ENCODE measurements at places on chromosomes 1 and 21.

GRCh38 chr1:56754708-56755479 is 64.3 kb downstream of the FYB2 start:
- no peak for DNase-seq

- no peak for DNase-seq
Measured at GRCh38 chr1:211677659-211678058, 2.2 kb upstream of the NEK2 start.

GRCh38 chr1:167904652-167905130 is 9.2 kb downstream of the ADCY10 start:
- no peak for DNase-seq

GRCh38 chr1:3283849-3284248 is 170.6 kb upstream of the ARHGEF16 start:
- peak; percentile 74 for DNase-seq

GRCh38 chr1:168065506-168065905 is 71.2 kb downstream of the GPR161 start:
- DNase-seq = no peak

- peak; percentile 73 for DNase-seq
Measured at GRCh38 chr1:229848752-229849677, 218.0 kb upstream of the GALNT2 start.

- no peak for DNase-seq
Measured at GRCh38 chr1:167094690-167095089, 815 bp downstream of the STYXL2 start.

- DNase-seq = no peak
Measured at GRCh38 chr1:232568906-232569553, 60.9 kb downstream of the SIPA1L2 start.

- DNase-seq = no peak
Measured at GRCh38 chr1:8170059-8170835, 144.1 kb upstream of the ERRFI1 start.

GRCh38 chr1:205317311-205317917 is 4.1 kb downstream of the NUAK2 start:
- no peak for DNase-seq

- DNase-seq = peak; percentile 41
Measured at GRCh38 chr1:152941037-152941711, 5.8 kb upstream of the SPRR5 start.

DNA sequence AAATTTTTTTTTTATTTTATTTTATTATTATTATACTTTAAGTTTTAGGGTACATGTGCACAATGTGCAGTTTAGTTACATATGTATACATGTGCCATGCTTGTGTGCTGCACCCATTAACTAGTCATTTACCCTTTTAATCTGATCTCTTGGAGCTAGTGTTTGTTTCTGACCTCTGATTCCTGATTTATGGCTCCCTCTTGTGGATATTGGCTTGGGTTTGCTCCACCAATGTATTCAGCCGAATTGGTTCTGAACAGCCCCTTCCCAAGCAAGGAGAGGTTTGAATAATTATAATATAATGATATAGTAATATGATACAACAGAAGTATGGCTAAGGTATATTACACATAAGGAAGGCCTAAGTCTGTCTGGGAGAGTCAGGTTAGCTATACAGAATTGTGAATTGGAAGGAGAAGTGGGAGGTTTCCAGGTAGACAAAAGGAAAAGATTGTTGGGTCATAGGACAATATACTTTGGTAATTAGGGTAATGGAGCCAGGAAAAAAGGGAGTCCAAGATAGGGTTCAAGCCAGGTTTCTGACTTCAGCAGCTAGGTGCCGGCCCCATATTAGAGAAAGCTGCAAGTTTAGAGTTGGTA is 53.1 kb upstream of the HMCN1 start:
- peak; percentile 78 for DNase-seq

DNA sequence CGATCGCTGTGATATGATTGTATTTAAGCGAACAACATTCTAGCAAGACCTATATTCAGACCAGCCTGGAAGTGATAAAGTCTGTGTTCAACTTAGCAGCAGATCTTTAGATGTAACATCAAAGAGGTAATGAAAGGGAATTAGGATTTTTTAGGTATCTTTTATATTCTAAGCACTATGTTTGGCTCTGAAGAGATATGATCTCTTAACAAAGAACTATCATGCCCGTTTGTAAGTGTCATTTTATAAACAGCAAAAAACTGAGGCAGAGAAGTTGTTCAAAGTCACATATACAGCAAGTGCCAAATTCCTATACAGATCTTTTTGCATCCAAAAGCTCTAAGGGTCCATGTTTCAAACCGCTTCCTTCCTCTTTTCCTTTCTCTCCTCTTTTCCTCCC is 53.0 kb upstream of the TIAM1 start:
- DNase-seq = no peak

- no peak for DNase-seq
Measured at GRCh38 chr21:31363720-31364119, 19.7 kb upstream of the TIAM1 start.

DNA sequence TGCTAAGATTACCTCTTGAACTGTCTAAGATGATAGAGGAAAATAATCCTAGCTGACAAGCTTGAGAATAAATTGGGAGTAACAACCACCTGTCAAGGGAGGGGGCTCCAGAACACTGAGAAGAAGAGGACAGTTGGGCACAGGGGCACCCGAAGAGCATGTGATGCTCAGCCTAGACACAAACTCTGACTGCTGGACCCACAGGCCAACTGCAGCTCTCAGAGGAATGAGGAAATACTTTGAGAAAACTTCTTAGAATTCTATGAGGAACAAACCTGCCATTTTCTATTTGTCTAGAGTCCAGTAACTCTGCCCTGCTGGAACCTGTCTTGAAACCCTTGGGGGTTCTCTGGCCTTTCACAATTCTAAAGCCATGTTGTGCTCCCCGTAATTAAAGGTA is 124.1 kb upstream of the KCNK2 start:
- no peak for DNase-seq

GRCh38 chr21:34499116-34499515 is 12.9 kb downstream of the KCNE1 start:
- DNase-seq = no peak

DNA sequence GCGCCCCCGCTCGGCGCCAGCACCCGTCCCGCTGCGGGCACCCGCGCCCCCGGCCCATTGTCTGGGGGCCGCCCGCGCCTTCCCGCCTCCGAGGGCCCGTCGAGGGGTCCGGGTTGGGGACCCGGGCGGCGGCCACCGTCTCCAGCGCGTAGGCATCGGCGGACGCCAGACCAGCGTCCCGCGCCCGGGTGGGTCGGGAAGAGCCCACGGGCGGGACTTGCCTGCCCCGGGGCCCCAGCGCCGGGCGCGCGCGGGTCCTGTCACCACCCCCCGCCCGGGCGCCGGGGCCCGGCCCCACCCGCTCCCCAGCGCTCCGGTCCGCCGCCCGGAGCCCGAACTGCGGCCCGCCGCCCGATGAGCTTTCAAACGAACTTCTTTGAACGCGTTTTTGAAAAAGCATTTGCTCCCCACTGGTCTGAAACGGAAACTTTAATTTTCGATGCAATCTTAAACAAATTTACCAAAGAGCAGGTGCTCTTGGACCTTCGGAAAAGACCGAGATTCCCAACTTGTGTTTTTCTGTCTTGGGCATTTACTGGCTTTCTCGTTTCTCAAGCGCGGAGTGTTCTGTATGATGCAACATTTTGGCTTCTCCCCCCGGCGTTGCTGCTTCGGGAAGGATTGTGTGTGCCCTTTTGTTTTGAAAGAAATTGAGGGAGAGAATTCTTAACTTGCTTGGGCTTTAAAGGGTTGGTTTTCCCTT is 615 bp downstream of the CLIC4 start:
- DNase-seq = peak; percentile 60

DNA sequence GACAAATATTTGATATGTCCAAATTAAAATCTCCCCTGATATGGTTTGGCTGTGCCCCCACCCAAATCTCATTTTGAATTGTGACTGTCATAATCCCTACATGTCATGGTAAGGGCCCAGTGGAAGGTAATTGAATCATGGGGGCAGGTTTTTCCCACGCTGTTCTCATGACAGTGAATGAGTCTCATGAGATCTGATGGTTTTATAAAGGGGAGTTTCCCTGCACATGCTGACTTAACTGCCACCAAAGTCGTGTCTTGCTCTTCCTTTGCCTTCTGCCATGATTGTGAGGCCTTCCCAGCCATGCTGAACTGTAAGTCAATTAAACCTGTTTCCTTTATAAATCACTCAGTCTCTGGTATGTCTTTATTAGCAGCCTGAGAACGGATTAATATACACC is 207.0 kb downstream of the BARHL2 start:
- no peak for DNase-seq

DNA sequence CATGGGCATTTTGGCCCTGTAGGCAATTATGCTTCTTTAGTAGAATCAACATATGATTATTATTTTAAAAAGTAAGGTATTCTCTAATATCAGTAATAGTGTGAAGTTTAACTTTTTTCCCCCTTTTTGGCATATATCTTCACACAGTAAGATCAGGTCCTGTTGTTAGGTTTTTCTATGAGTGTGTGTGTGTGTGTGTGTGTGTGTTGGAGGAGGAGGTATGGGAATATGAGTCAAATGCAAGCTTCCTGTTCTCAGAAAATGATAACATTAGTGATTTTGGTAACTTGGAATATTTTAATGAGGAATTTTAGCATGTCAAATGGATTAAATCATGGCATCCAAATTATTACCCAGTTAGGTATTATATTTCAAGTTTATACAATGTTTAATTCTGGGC is 65.8 kb upstream of the BCL10 start:
- DNase-seq = no peak

GRCh38 chr1:62809788-62810187 is 25.9 kb downstream of the ATG4C start:
- DNase-seq = no peak

- no peak for DNase-seq
Measured at GRCh38 chr1:59880735-59881134, 45.8 kb downstream of the CYP2J2 start.

GRCh38 chr21:43884012-43884860 is 19.2 kb downstream of the AGPAT3 start:
- DNase-seq = peak; percentile 24

DNA sequence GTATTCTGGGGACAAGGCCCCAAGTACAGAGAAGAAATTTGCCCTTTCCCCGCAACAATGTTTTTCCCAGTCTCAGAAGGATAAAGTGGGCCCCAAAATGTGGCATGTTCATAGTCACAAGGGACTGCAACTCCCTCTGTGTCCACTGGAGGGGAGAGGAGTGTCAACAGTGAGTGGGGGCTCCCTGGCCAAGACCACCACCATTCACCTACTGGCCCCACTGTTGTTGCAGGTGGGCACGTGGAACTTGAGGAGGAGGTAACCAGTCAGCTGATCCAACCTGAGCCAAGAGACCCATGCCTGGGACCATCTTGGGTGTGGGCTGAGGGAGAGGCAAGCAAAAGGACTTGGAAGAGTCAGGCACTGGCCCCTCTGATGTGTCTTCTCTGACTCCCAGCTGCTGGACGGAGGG is 777 bp downstream of the NUDT17 start:
- peak; percentile 75 for DNase-seq

DNA sequence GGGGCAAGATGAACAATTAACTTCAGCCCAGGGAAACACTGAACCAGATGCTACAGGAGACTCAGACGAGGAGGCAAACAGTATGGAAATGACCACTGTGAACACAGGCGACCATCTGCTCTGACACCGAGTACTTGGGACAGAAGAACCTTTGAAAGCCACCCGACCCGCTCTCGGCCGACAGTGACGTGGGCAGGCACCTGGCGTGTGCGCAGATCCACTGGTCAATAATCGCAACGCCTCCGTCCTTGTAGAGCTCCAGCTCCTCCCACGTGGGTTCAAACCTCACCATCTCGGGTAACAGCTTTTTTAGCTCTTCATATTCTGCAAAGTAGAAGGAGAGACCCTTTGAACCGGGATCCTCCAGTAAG is 20.3 kb downstream of the POFUT2 start:
- DNase-seq = no peak

GRCh38 chr1:239982762-239983161 is 108.9 kb upstream of the FMN2 start:
- DNase-seq = no peak

DNA sequence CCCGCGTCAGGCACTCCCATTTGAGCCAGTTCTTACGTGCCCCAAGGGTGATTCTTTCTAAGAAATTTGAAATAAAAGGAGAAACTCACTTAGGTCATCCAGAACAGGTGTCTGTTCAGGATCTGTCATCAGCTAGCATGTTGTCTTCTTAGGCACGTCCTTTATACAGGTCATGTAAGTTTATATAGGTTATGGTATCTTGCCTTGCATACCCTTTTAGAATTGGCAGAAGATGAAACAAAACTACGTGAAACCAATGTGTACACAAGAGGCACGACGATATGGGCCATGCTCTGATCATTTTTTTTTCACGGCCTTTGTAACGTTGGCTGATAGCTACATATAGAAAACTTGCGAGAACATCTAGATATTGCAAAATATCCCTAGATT is 579 bp upstream of the GTF2B start:
- DNase-seq = no peak

- peak; percentile 76 for DNase-seq
Measured at GRCh38 chr1:75203415-75204277, 69.5 kb downstream of the LHX8 start.

GRCh38 chr1:56397811-56398231 is 181.5 kb downstream of the PLPP3 start:
- DNase-seq = no peak

DNA sequence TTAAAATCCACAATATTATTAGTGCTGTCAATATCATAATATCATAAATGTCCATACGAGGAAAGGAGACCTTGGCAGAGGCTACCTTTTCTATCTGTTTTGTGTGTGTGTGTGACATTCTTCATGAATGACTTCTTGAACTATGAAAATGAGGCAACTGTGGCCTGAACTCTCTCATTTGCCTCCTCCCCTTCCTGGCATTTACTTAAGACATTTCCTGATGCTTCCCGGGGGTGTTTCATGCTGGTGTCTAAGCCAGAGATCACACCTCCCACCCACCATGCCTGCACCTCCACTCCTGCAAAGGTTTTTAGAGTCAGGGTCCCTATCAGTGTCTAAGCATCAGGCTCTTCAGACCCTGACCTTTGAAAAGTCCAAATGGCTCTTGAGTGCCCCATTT is 420.9 kb downstream of the KIF26B start:
- no peak for DNase-seq

DNA sequence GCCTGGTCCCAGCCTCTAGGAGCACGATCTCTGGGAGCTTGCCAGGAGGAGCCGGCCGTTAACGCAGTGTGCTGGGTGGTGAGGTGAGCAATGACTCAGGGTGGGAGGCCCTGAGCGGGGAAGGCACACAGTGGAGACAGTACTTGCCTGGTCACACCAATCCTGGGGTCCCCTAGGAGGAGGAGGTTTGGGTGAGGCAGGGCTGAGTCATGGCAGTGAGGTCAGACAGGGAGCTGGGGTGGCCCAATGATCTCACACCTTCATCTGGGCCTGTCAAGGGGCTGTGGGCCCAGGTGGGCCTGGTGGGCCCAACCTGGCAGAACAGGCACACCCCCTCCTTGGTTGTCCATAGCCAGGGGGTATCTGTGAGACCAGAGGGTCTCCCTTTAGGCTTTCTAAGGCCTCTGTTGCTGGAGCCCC is 8.6 kb upstream of the EDN2 start:
- no peak for DNase-seq

DNA sequence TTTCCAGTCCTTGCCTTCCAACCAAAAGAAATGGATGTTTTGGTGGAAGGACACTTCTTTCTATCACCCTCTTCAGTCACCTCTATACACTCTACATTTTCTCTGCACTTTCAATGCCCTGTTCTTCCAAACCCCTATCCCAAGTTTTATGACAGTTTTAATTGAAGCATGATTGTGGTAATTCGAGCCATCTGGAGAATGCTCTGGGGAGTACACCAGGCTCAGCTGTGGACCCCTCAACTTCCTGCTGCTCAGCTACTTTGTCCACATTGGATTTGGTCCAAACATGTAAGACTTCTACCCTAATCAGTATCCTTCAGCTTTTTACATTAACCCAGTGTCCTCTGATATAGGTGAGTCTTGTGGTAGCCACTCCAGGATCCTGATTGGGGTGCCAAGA is 129.6 kb downstream of the SYT2 start:
- no peak for DNase-seq

- DNase-seq = no peak
Measured at GRCh38 chr1:10540277-10541005, 65.7 kb downstream of the PEX14 start.
